ENCODE measurements at places on chromosomes 2 and 18.

DNA sequence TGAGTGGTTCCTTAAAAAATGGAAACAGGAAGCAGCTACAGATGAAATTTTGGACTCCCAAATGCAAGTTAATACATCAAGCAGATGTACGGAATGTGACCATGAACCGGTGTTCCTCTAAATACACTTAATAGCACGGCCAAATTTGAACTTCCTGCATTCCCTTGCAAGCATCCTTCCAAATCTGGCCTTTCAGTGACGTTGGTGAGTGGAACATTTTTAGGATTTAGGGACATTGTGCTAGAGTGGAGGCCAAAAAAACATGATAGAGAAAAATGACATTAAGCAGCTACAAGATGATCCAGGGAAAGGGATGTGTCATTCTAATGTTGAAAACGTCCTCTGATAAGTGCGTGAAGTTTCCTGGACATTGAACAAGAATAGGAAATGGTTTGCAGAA lies 62.1 kb downstream of the CTAGE1 start:
- DNase-seq, result no peak

DNA sequence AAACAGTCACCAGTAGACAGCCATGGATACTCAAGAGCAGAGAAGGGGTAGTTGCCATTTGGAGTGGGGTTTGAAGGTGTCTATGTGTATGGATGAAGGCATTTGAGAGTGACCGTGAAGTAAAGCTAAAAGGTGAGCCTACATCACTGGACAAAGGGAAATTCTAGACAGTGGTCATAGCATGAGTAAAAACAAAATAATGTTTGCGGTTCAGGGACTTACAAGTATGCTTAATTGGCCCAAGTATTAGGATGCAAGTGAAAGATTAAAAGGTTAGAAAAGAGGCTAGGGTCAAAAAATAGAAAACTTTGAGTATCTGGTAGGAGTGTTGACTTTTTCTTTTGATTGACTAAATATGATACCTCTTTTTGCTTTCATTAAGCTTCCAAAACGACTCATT lies 238.1 kb upstream of the SLC8A1 start:
- no peak for DNase-seq

DNA sequence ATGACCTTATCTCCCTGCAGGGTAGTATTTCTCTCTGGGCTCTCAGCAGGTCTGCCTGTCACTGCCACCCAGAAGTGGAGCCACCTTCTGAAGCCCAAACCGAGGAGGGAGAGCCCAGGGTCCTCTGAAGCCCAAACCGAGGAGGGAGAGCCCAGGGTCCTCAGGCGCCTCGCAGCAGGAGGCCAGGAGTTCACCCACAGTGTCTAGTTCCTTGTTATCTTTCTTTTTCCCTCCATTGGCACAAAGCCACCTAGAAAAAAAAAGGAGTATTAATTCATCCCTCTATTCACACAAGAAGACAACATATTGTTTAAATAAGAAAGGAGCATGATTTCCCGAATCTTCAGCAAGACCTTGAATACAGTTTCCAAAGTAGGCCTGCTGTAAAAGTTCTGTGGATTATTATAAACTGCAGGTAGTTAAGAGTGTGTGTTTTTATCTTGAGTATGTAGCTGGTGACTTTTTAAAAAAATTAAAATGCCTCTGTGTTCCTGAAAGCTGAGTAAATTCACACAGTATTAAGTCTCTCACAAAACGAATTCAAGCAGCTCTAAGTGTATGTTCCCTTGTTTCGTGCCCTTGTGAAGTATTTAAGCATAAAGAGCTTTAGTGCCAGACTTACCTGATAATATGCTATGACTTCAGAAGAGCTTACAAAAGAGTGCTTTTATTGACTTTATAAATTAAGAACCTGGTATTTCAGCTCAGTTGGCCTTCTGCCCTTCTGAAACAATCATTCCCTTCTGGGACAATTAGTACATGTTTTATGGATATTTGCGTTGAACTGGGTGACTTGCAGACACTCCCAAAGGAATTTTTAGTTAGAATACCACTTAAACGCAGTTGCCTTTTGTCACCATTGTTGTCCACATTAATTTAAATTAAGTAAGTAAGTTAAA lies 11.7 kb upstream of the GRHL1 start:
- DNase-seq, result no peak

GRCh38 chr2:206345606-206346005 lies 71.1 kb downstream of the ZDBF2 start:
- no peak for DNase-seq

DNA sequence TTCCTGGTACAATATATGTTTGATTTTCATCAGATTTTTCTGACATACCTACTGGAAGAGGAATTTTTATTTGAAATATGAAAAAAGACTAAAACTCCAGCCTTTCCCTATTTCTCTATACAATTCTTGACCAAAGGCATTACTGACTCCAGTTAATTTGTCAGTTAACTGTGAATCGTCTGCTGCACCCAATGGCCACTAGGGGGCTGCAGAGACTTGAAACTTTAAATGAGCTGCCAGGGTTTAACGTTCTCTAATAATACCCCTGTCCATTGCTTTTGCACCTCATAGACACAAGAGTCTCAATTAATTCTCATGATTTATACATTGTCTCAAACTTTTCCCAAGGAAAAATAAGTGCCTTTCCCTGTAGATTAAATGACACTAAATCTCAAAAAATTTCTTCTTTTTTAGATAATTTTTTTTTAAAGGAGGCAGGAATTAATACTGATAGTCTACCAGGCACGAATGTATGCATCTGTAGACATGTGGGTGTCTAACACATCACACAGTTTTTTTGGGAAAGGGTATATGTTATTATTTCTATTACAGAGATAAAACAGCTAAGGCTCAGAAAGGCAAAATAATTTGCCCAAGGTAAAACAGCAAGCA lies 1.8 kb upstream of the ALK start:
- DNase-seq, result peak; percentile 12

DNA sequence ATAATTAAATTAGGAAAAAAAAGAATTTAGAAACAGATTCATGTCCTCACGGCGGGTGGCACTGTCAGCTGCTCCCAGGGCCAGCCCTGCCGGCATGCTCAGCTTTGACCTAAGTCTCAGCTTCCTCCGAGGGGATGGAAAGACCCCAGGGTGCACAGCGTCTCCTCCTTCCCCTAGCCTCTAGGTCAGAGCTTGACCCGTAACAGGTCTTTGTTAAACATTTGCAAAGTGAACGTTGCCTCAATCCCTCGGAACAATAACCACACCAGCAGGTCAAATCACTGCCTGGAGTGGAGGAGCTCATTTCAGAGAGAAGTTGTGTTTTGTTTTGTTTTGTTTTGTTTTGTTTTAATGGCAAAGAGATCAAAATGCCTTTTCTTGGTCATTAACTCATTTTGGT lies 171.3 kb downstream of the TMEM18 start:
- no peak for DNase-seq

DNA sequence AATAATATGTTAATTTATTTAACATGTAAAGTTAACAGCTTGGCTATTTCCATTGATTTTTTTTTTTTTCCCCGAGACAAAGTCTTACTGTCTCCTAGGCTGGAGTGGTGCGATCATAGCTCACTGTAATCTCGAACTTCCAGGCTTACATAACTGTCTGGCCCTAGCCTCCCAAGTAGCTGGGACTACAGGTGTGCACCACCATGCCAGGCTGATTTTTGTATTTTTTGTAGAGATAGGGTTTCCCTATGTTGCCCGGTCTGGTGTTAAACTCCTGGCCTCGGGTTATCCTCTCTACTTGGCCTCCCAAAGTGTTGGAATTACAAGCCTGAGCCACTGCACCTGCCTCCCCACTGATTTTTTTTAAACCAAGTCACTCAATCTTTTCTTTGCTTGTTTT lies 32.5 kb upstream of the KLHL14 start:
- no peak for DNase-seq

- DNase-seq, result no peak
These were observed 50.6 kb downstream of the SLC16A14 start for GRCh38 chr2:230018153-230018552.

DNA sequence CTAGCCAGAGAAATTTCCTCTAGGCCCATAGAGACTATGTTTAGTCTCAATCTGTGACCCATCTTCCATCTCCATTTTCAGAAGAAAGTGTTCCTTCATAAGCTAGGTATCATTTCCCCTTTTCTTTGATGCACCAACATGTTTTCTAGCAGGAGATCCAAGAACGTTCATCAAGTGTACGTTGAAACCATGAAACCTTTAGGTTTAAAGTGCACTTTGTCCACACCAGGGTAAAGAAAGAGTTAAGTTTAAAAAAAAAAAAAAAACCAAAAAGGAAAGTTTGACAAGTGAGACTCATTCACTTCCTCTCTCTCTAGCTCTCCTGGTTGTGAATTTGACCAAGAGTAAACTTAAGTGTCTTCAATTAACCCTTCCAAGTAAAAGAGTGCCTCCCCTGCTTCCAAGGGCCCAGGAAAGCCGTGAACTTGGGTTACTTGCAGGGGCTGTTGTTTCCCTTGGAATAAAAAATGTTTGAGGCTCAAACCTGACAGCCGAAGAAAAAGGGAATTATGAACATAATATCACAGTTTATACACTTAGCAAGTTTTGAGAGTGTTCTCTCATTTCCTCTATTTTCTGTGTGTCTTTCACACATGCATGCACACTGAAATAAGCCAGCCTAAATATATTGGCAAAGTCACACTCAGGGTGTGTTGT lies 56.7 kb downstream of the LBH start:
- DNase-seq, result no peak

GRCh38 chr2:166179201-166179600 lies 51.4 kb upstream of the SCN1A start:
- DNase-seq, result no peak

- DNase-seq, result no peak
These were observed 18.4 kb upstream of the KANSL1L start for GRCh38 chr2:210189452-210190138.

DNA sequence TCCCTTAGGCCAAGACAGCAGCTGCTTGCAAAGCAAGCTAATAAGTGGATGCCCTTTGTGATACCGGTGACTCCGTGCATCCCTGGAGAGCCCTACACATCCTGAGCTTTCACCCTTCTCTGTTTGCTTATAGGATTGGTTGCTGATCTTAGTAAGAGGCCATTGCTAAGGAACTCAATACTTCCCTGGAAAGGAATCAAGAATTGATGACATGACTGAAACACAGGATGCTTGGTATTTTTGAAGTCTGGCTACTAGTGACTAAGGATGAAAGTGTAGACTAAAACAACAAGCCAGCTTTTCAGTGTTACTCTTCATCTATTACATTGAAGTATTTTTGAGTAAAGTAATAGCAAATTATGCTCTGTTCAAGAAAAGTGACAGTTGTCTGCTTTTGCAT lies 123.0 kb upstream of the SERPINE2 start:
- DNase-seq, result no peak

GRCh38 chr2:18311420-18312195 lies 248.8 kb downstream of the RDH14 start:
- peak; percentile 94 for DNase-seq

DNA sequence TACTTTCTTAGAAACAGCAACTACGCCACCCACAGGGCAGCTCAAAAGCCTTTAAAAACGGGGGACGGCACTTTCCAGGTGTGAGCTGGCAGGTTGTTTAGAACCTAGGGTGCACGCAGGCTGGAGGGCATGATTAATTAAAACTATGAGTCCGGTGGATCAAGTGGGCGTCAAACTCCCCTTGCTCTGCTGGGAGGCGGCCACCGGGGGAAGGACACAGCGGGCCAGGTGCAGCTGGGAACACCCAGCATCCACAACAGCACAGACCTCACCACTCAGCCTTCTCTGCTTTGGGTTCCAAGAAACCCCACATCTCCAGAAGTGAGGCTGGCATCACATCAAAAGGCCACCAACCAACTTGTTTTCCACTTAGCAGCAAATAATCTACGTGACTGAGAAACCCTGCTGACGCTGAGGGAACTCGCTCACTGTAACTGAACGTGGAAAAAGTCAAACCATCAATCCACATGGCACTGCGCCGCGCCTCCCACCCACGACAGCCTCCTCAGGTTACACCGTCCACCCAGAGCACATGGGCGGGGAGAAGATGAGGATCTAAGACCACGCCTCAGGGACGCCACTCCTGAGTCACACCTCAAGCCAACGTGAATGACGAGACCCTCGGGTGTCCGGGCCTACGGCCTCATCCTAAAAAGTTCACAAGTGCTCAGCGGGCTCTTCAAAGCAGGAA lies 118.2 kb downstream of the ZNF516 start:
- DNase-seq, result no peak

DNA sequence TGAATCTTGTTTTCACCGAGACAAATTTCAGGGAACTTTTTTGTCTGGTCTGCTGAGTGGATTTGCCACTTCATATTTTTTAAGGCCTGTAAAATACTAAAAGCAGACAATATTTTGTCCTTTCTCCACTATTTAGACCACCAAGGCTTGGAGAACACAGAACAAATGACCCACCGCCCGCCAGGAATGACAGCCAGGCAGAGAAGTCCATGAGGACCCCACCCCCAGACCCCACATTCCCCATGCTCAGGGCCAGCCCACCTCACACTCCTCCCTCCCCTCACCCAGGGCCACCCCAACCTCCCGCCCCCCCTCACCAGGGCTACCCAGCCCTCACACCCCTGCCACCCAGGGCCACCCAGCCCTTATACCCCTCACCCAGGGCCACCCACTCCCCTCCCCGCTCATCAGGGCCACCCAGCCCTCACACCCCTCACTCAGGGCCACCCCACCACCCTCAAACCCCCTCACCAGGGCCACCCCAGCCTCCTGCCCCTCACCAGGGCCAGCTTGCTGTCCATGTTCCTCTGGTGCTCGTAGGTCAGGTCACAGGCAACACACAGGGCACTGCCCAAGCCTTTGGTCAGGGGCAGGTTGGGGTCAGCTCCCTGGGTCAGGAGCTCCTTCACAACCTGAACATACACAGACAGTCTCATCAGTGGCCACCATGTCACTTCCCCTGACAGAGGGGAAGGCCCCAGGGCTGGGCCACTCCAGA lies 50.6 kb downstream of the ANKMY1 start:
- DNase-seq, result no peak

GRCh38 chr2:86213699-86214502 lies 14.6 kb downstream of the MRPL35 start:
- no peak for DNase-seq

- no peak for DNase-seq
These were observed 2.8 kb downstream of the GDF7 start for GRCh38 chr2:20669562-20670314.

- DNase-seq, result no peak
These were observed 677.6 kb downstream of the BCL11A start for GRCh38 chr2:59875836-59876235.

DNA sequence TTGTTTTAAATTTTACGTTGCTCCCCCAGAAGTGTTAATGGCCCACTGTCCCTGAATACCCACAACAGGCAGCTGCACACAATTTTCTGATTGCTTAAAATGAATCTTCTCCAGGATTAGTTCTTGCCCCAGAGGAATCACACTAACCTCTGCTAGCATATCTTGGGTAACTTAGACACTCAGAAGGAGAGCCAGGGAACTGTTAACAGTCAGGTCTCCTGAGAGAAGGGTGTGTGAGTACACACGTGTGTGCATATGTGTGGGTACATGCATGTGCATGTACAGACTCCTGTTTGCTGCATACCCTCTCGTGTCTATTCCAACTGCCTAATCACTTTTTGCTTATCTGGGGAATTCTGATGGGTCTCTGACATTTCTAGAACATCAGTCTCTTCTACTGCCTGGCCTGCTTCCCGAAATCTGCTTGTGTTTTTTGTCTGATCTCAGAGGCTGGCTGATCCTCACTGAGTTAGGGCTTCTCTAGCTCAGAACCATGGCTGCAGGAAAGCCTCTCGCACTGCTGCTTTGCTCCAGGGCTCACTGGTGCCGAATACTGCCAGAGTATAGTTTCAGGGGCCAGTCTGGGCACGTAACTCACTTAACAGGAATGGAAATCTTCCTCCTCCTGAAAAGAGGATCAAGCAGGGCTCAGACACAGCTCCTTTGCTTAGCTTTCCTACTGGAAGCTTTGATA lies 62.8 kb downstream of the PRELID3A start:
- no peak for DNase-seq

Measured in GM04503 (cell line).